Psoas muscle (tissue), 8 donors: ENCODE measurements at places on chromosomes 3 and 15. TPM values are rescaled to one million over a fixed set of nuclear protein-coding genes. Genes with fewer than 3 reads are reported as not detected.
A peak's percentile ranks its signal among the peaks of the same experiment; 100 is the strongest.

DNA sequence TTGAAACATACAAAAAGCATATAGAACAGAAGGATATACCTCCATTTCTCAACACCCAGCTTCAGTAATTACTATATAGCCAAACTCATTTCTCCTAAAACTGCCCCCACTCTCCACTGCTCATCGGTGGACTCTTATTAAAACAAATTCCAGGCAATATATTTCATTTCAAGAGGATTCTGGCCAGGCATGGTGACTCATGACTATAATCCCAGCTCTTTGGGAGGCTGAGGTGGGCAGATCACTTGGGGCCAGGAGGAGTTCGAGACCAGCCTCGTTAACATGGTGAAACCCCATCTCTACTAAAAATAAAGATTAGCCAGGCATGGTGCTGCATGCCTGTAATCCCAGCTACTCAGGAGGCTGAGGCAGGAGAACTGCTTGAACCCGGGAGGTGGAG, 40.9 kb downstream of the SNX4 start:
- no peak overlapping the region for H3K4me3 ChIP-seq
- no peaks in the 10 kb centered on the region for H3K4me1 ChIP-seq
- DNase-seq: no peak
- H3K36me3 ChIP-seq: no peaks in the 10 kb centered on the region
- no peaks in the 10 kb centered on the region for H3K27me3 ChIP-seq

DNA sequence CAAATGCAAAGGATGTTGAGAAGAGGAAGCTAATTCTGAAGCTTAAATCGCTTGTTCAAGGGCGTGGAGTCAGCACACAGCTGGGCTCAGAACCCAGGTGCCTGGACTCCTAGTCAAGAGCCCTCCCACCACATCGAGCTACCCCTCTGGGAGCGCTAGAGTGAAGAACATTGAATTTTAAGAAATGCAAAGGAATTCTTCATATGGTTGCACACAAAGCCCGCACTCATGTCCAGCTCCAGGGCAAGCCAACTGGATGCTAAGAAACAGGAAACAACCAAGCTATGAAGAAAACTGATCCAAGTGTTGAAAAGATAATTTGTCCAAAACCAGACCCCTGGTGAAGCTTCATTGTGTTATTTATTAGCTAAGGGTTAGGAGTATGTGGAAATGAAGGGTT, 122.3 kb downstream of the ALDH1A2 start:
- H3K27me3 ChIP-seq: no peaks in the 10 kb centered on the region
- no peaks in the 10 kb centered on the region for H3K4me1 ChIP-seq
- no peak overlapping the region for H3K4me3 ChIP-seq
- no peak for DNase-seq
- no peak overlapping the region for H3K27ac ChIP-seq

DNA sequence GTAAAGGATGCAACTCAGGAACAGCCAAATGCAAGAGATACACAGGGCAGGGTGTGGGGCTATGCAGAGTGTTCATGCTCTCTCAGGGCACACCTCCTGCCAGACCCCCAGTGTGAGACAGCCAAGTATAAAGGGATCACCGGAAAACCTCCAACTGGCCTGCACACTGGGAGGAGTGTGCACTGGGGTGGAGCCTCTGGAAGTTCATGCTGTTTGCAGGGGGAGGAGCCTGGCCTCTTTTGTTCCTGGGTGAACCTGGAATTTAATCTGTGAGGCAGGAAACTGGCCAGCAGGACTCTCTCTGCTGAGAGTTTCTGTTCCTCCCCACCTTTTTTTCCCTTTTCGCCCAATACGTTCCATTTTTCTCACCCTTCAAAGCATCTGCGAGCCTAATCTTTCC, 204.1 kb downstream of the WNT5A start:
- no peaks in the 10 kb centered on the region for H3K4me1 ChIP-seq
- H3K27me3 ChIP-seq: peaks cover 3% of the 10 kb centered on the region
- H3K27ac ChIP-seq: no peak overlapping the region
- no peak for DNase-seq

DNA sequence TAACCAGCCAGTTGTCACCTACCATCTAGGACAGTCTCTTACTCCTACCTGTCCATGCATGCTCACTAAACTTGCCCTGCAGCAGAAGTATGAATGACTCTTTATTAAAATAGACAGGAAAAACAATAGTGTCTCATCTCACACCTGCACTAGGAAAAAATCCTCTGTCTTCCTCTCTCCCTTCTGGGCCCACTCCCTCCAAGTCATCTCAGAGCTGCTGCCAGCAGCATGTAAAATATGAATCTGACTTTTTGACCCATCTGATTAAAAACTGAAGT, 93.5 kb upstream of the THBS1 start:
- no peak for DNase-seq
- no peaks in the 10 kb centered on the region for H3K27me3 ChIP-seq
- H3K27ac ChIP-seq: no peak overlapping the region
- H3K4me3 ChIP-seq: no peak overlapping the region
- no peaks in the 10 kb centered on the region for H3K4me1 ChIP-seq

DNA sequence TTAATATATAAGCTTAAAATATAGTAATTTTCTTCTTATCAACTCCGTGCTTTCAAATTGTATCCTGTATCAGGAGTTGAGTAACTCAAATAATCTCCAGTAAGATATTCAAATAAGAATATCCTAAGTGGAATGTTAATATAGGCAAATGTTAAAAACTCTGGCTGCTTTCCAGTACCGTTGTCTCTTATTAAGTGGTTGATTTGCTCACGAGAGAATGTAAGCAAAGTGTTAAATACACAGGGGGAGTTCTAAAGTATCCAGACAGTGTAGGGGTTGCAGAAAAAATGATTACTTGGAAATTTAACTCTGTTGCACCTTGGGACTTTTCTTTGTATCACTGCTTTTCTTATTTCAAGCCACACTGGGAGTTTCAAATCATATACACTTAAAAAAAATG, 478.9 kb upstream of the TBL1XR1 start:
- DNase-seq: no peak
- no peaks in the 10 kb centered on the region for H3K27me3 ChIP-seq
- peaks cover 17% of the 10 kb centered on the region for H3K4me1 ChIP-seq
- H3K4me3 ChIP-seq: no peak overlapping the region

GRCh38 chr3:141064255-141064926, 13.2 kb downstream of the SPSB4 start:
- H3K27me3 ChIP-seq: no peaks in the 10 kb centered on the region
- H3K27ac ChIP-seq: no peak overlapping the region
- H3K4me3 ChIP-seq: no peak overlapping the region
- H3K36me3 ChIP-seq: no peaks in the 10 kb centered on the region
- no peak for DNase-seq

Gene ATP10A
- 0.27 TPM for total RNA-seq

DNA sequence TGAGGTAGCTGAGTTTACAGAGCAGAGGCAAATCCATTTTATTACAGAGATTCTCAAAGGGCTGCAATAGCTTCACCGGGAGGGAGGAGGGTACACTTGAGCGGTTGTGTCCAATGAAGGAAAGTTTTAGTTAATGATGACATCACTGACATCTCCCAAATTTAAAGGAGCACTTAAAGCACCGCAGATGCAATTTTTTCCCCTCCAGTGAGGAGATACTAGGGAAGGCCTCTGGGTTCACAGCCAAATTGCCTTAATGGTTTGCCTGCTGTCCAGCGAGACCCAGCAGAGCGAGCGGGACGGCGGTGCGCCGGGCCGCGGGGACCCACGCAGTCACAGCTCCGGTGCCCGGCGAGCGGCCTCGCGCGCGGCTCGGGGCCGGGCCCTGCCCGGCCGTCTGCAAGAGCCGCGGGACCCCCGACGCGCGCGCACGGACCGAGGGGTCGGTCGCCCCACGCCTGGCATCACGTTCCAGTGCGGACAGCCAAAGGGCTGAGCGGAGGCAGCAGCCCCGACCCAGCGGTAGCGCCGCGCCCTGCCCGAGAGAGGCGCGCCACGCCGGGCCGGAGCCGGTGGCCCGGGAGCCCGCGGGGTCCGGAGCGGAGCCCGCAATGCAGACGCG, 160.5 kb upstream of the CHRNA7 start:
- peak overlapping the region; percentile 71 for H3K4me3 ChIP-seq
- H3K4me1 ChIP-seq: peaks cover 3% of the 10 kb centered on the region
- DNase-seq: peak; percentile 14
- H3K36me3 ChIP-seq: no peaks in the 10 kb centered on the region
- H3K27me3 ChIP-seq: no peaks in the 10 kb centered on the region
- H3K27ac ChIP-seq: no peak overlapping the region

- H3K27me3 ChIP-seq: no peaks in the 10 kb centered on the region
- DNase-seq: peak; percentile 97
- H3K4me1 ChIP-seq: peaks cover 26% of the 10 kb centered on the region
- peak within 1 kb of the TSS; percentile 92 for H3K27ac ChIP-seq
Observed at GRCh38 chr3:143971359-143972154, at the start of gene DIPK2A. Gene DIPK2A, plus strand, starts transcription at chr3:143971823. Its CDS starts 510 bp downstream, at chr3:143972333.

Gene MUC20
- total RNA-seq: 1.6 TPM

DNA sequence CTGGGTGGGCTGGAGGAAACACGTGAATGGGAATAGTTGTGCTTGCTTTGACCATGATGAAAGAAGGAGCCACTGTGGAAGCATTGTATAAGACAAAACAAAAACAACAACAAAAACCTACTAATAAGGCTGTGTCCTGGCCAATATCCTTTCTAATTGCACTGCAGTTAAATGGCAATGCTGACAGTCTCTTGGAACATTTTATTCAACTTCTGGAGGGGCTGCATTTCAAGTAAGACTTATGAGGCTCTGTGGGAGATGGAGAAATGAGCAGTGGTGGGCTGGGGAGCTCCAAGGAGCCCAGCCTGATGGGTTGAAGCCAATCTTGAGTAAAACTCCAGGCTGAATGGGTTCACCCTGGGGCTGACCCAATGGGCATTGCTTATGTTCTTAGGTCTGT, 99.8 kb upstream of the ROPN1 start:
- H3K4me3 ChIP-seq: no peak overlapping the region
- no peaks in the 10 kb centered on the region for H3K36me3 ChIP-seq
- no peak for DNase-seq
- H3K27ac ChIP-seq: no peak overlapping the region

- no peak for DNase-seq
- no peaks in the 10 kb centered on the region for H3K27me3 ChIP-seq
- H3K4me1 ChIP-seq: peaks cover 16% of the 10 kb centered on the region
- no peaks in the 10 kb centered on the region for H3K36me3 ChIP-seq
- H3K27ac ChIP-seq: no peak overlapping the region
Observed at GRCh38 chr3:194713299-194714136, 27.8 kb downstream of the FAM43A start.

DNA sequence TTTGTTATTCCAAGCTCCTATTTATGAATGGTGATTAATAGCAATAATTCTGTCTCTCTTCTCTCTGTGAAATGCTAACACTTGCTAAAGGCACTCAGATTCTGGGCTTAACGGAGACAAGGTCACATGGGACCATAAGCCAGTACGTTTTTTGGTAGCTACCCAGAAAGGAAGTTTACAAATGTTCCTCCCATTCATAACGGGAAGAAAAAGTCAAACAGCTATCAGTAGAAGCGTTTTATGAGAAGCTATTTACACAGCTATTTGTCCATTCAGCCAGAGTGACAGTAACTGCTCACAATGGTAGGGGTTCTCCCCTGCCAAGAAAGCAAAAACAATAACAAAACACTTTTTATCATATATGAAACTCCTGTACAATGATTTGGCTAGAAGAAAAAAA, 51.5 kb downstream of the ZMAT3 start:
- H3K27me3 ChIP-seq: no peaks in the 10 kb centered on the region
- peaks cover 7% of the 10 kb centered on the region for H3K36me3 ChIP-seq
- H3K4me3 ChIP-seq: no peak overlapping the region
- H3K4me1 ChIP-seq: no peaks in the 10 kb centered on the region
- H3K27ac ChIP-seq: peak overlapping the region; percentile 10

Gene CKMT1B
- total RNA-seq: 0.21 TPM

Gene GPR27
- 1.1 TPM for total RNA-seq

- no peaks in the 10 kb centered on the region for H3K36me3 ChIP-seq
- no peaks in the 10 kb centered on the region for H3K27me3 ChIP-seq
Observed at GRCh38 chr3:121562148-121562547, 5.6 kb upstream of the ARGFX start.

Gene THSD4
- total RNA-seq: 1.8 TPM

Gene EPHA3
- 1.5 TPM for total RNA-seq

GRCh38 chr15:100174904-100175275, 166.9 kb downstream of the ADAMTS17 start:
- no peaks in the 10 kb centered on the region for H3K27me3 ChIP-seq
- H3K36me3 ChIP-seq: no peaks in the 10 kb centered on the region
- no peak overlapping the region for H3K4me3 ChIP-seq

Gene QTRT2
- 7.9 TPM for total RNA-seq

DNA sequence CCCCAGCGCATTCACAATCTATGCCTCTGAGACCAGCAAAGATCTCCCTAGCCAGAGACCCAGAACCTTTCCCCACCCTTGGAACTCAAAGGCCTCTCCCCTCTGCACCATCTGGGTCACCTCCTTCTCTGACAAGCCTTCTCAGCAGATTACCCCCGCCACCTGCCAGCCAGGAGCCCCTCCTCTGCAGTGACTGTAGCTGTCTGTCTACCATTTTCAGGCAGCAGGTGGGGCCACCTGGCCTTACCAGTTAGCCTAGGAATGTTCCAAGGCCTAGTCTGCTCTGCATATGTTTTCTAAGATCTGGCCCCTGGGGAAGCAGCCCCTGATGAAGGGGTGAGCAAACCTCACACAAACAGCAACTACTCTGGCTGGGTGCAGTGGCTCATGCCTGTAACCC, 2.4 kb downstream of the MYLK start:
- H3K27me3 ChIP-seq: peaks cover 4% of the 10 kb centered on the region
- H3K36me3 ChIP-seq: no peaks in the 10 kb centered on the region
- no peak overlapping the region for H3K4me3 ChIP-seq
- peaks cover 10% of the 10 kb centered on the region for H3K4me1 ChIP-seq

Gene PARP15
- total RNA-seq: 0.18 TPM

Gene STAC
- total RNA-seq: 0.69 TPM

Gene SENP5
- 21.3 TPM for total RNA-seq

- DNase-seq: no peak
- H3K27me3 ChIP-seq: no peaks in the 10 kb centered on the region
- no peaks in the 10 kb centered on the region for H3K4me1 ChIP-seq
- H3K4me3 ChIP-seq: no peak overlapping the region
- no peak overlapping the region for H3K27ac ChIP-seq
- H3K36me3 ChIP-seq: peaks cover 4% of the 10 kb centered on the region
Observed at GRCh38 chr3:65445573-65446169, 593.0 kb downstream of the MAGI1 start.

Gene TMEM40
- 3.0 TPM for total RNA-seq

GRCh38 chr3:126827121-126827520, 123.1 kb downstream of the CHCHD6 start:
- no peaks in the 10 kb centered on the region for H3K36me3 ChIP-seq
- no peak overlapping the region for H3K4me3 ChIP-seq
- H3K27me3 ChIP-seq: no peaks in the 10 kb centered on the region
- DNase-seq: peak; percentile 63

Gene SKIL
- 36.1 TPM for total RNA-seq

Gene ARIH2
- total RNA-seq: 110 TPM

DNA sequence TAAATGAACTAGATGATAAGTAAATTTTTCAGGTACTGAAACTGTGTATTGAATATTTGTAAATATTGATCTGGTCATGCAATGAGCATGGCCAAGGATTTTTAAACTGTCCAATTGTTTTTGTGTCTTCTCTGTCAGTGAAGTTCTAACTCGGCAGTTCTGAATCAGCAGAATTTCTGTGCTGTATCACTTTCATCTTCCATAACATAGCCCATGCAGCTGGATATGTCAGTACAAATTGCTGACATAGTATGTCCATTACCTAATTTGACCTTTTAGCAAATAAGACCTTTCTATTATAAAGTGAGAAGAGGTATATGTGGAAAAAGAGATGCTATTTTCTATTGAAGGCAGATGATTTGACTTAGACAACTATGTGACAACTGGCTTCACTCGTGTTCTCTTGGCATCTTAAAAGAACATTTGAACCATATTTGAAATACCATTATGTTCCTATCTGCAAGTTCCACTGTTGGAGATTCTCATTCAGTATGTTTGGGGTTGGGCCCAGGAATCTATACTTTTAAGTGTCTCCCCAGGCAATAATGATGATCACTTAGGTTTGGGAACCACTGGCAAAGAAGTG, 90.4 kb downstream of the CMSS1 start:
- H3K4me3 ChIP-seq: no peak overlapping the region
- H3K36me3 ChIP-seq: no peaks in the 10 kb centered on the region
- no peak for DNase-seq
- peak overlapping the region; percentile 57 for H3K27ac ChIP-seq
